Fibroblast of skin of right biceps (primary cell): ENCODE measurements at places on chromosomes 2 and 18.
A peak's percentile ranks its signal among the peaks of the same experiment; 100 is the strongest.

DNA sequence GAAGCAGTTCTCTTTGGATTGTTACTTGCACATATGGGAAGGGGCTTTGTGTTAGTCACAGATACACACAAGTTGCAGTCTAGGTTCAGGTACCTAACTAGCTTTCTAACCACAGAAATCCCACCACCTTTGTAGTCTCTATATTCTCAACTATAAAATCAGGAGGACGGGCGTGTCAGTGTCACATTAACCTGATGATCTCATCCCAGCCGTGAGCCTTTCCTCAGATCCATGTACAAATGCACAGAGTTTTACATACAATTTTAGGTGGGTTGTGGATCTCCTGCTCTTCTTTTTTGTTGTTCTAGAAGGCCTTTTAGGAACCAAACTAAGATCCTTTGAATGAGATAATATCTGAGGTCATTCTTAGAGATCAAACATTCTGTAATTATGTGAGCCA, 94.0 kb downstream of the ZNF532 start:
- no peak for DNase-seq

- DNase-seq = no peak
Observed at GRCh38 chr2:15751477-15751876, 159.8 kb downstream of the DDX1 start.

DNA sequence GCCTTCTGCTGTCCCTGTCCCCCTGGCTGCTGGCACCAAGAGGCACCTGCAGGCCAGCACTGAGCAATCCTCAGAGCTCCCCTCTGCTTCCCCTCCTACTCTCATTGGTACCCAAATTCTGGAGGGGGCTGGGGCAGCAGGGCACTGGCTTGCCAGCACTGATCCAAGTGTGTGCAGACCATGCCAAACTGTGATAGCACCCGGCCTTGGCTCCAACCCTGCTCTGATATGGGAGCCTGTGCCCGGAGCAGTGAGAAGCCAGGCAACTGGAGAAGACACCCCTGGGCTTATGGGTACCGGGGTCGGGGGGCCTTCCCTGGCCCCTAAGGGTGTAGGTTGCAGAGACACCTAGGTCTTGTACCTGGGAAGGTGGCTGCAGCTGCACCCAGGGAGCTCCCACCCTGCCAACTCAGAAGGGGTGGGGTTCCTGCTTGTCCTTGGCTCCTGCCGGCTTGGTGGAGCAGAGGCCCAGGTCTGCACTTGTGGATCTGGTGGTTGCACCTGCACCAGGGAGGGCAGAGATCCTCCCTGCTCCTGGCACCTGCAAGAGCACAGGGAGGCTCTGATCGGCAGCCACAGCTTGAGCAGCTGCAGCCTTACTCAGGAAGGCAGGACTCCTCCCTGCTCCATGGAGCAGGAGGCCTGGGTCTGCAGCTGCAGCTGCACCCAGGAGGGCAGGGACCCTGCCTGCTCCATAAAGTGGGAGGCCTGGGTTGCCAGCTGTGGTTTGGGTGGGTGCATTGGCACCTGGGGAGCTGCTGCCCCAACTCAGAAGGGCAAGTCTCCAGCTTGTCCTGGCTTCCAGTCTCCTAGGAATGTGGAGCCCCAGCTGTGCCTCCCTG, 96.3 kb downstream of the BCL2L11 start:
- DNase-seq = no peak

- peak; percentile 62 for DNase-seq
Observed at GRCh38 chr2:207926133-207926988, 99.0 kb downstream of the PLEKHM3 start.

DNA sequence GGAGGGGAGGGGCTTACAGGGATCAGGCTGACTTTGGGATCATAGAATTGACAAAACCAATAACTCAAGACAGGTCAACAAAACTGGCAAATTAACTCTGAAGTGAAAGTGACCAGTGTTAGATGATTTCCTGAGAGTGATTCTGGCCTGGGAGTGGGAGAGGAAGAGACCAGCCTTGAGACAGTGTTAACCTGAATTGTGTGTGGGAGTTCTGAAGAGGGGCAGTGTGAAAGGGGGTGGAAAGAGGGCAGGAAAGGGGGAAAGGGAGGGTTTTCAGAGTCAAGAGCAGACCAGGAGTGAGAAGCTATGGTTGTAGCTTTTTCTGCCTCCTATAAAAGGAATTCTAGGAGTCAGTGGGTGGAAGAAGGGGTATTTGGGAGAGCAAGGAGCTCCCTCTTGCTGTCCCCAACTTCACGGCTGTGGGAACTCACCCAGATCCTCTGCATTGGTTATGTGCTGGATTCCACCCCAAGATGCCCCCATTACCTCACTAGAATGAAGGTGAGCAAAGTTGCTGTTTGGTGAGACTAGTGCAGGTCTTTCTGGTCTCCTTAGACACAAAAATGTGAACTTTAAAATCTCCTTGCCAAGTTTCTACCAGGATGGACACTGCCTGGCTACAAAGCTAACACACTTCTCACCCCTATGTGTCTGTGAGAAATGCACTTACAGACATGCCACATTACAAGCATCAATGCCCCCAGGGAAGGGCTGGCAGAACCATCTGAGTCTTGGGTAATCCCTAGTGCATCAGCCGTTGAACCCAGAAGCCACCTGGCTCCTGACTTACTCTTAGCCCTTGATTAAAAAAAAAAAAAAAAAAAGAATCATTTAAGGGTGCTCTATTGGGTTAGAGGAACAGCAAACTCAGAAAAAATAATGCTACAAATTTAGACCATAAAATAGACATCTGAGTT, 61.6 kb downstream of the BMP10 start:
- no peak for DNase-seq
